Left kidney (tissue), 8 donors: ENCODE measurements at places on chromosomes 12 and 14. TPM values are rescaled to one million over a fixed set of nuclear protein-coding genes. Genes with fewer than 3 reads are reported as not detected.
A peak's percentile ranks its signal among the peaks of the same experiment; 100 is the strongest.

DNA sequence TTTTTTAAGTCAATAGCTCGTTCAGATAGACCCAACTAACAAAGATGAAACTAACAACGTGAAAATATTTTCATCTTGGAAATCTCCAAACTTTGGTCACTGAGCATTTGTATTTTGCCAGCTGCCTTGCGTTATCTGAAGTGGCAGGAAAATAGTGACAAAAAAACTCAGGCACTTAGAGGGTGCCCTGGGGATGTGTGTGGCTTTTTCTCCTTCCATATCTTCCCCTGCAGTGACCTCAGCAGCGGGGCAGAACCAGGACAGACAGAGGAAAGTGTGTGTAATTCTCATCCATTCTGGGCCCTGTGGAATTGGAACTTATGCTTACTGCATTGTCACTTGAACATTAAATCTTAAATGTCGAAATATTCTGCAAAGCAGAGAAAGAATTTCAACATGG is 152.0 kb downstream of the BCAT1 start:
- no peak for DNase-seq

GRCh38 chr12:14482361-14482760 is 85.3 kb downstream of the PLBD1 start:
- no peak for DNase-seq

DNA sequence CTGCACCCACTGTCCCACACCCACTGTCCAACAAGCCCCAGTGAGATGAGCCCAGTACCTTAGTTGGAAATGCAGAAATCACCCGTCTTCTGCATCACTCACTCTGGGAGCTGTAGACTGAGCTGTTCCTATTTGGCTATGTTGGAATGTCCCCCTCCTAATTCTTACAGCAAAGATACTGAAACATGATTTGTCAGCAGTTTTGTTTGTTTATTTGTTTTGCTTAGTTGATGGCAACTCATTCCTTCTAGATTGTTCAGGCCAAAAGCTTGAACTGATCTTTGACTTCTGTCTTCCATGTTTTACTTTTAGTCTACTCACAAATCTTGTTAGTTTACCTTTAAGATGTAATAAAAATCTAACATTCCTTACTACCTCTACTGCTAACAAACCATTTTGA is 233.6 kb upstream of the MIS18BP1 start:
- DNase-seq = no peak

- DNase-seq = peak; percentile 11
Observed at GRCh38 chr12:6494258-6494743, 399 bp downstream of the NCAPD2 start.

GRCh38 chr14:74049876-74050495 is 30.8 kb downstream of the BBOF1 start:
- DNase-seq = no peak

DNA sequence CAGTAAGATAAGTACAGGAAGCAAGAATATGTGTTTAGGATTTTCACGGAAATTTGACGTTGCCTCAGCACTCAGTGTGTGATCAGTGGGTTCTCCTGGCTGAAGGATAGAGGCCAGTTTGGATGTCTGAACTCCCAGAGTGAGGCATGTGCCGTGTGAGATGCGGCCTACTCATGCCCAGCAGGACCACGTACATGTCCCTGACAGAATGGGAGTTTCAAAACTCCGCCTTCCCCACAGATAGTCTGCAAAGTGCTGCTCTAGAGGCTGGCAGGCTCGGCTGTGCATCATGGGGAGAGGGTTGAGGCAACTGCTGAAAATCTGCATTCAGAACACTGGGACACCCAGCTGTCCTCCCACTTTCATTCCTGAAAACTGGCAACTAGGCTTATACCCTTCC is 58.3 kb downstream of the NINJ2 start:
- no peak for DNase-seq

- DNase-seq = no peak
Observed at GRCh38 chr12:27498761-27499160, 25.2 kb upstream of the PPFIBP1 start.

- no peak for DNase-seq
Observed at GRCh38 chr14:34038358-34039057, 87.6 kb upstream of the EGLN3 start.

DNA sequence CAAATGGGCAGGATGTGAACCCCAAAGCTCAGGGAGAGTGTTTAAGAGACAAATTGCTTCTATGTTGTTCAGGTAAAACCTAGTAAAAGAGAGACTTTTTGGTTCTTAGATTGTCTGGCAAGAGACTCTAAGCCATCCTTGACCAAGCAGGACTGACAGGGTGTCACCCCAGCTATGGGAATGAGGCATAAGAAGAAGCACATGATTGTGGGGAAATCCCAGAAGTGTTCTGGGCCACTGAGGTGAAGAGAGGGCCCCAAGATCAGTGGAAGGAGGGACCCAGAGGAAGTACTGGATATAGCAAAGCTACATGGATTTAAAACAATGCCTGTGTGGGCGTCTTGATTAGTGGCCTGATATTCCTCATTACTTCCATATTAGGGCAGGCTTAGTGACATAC is 99.0 kb downstream of the SAMD4A start:
- no peak for DNase-seq

DNA sequence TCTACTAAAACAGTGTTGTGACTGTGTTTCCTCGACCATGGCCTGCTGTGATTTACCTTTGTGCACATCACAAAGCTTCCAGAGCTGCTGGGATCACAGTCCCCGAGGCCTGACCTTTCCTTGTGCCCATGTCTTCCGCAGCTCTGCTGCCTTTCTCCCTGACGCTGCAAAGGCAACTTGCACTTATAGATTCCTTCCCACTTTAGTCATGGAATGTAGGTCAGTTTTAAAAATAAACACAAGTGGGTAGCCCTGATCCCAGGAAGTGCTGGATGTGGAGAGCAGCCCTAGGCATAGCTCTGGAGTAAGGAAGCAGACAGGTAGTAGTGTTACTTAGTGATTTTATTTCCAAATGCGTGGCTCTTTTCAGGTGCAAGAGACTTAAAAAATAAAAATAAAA is 825.7 kb downstream of the AACS start:
- DNase-seq = no peak

GRCh38 chr12:113373969-113374368 is 15.6 kb downstream of the PLBD2 start:
- DNase-seq = no peak

GRCh38 chr14:58849601-58850000 is 211.8 kb downstream of the DACT1 start:
- DNase-seq = no peak

GRCh38 chr14:93915800-93916199 is 11.3 kb upstream of the FAM181A start:
- DNase-seq = no peak

DNA sequence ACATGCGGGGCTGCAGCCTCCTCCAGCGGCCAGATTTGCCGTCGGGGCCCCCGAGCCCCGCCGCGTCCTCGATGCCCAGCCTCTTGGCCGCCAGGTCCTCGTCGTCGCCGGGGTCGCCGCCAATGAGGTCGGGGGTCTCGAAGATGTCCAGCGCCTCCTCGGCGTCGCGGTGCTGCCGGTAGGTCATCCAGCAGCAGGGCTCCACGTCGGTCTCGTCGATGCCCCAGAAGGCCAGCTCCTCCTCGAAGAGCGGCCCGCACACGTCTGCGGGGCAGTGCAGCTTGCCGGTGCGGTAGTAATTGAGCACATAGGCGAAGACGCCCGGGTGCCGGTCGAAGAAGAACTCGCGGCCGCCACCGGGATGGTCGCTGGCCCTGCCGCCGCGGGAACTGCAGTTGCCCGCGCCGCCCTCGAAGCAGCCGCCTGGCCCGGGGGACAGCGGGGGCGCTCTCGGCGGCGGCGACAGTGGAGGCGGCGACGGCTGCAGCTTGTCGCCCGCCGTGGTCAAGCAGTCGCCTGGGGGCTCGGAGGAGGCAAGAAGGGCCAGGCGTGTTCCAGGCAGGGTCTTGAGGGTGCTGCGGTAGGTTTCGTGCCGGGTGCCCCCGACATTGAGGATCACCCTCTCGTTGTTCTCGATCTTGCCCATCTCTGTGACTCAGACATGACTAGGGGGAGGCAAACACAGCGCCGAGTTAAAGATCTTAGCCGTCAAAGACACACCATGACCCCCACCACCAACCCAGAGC is 2.1 kb downstream of the KCNC2 start:
- DNase-seq = no peak

GRCh38 chr14:68027276-68027675 is 207.7 kb downstream of the RAD51B start:
- DNase-seq = no peak

DNA sequence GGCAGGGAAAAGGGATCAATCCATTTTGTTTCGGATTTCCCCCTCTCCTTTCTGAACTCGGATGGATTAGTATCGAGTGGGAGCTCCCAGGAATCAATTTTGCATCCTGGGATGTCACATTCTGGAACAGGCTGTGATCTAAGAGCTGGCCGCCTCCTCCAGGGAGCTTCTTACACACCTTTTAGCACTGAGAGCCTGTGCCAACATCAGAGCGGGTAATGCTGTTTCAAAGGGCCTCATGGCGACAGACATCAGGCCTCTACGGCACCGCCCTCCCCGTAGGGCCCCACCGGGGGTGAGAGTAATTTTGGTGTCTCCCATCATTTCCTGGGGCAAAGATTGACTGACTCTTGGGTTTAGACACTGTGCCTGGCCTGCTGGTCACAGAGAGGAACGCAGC is 2.7 kb downstream of the GALNT9 start:
- DNase-seq = no peak

DNA sequence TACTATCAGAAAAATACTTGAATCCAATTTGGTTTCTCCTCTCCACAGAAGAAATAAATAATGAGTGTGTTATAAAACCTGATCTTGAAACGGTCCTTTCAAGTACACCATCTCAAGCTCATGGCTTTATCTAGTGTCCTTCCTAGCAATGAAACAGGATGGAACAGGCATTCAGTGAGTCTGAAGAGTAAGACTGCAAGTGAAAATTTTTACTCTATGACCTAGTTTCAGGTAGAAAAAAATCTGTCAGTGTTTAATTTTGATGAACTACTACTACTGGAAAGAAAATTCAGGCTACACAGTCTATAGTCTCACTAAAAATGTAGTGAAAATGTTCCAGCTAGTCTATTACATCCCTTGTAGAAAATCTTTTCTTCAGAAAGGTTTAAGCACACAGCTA is 7.7 kb downstream of the CBX5 start:
- no peak for DNase-seq

DNA sequence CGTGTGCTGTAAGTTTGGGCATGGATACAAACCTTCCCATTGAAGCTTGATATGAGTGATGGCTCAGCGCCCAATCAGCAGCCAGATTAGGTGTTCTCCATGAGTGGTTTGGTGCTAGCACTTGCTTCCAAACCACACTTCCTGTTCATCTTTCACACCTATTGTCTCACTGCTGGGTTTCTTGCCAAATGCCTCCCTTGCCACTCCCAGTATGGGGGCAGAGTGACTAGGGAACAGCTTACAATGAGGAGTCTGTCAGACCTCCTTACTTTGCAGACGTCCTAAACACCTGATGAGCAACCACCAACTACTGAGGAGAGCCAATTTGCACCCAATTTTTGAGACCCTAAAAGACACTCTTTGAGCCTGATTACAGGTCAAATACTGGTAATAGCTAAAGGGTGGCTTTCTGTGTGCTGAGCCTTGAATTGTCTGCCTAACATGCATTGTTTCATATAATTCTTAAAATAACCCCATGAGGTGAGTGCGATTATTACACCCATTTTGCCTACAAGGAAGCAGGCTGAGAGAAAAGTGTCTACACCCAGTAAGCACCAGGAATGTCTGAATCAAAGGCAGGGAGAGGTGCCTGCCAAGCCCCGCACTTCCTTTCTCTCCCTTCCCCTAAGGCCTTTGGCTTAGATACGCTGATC is 48.4 kb upstream of the FOS start:
- no peak for DNase-seq

Gene P3H3
- polyA plus RNA-seq = 29.9 TPM

Gene GPRC5A
- polyA plus RNA-seq = 7.9 TPM

Gene TSPAN19
- polyA plus RNA-seq = 0.88 TPM

Gene TAS2R43
- polyA plus RNA-seq = 0.63 TPM

Gene PRB2
- 1.5 TPM for polyA plus RNA-seq

Gene C12orf60
- 5.5 TPM for polyA plus RNA-seq

Gene PRB4
- polyA plus RNA-seq = not detected

Gene AQP6
- 21.1 TPM for polyA plus RNA-seq
